ENCODE measurements at places on chromosomes 3 and 15.

DNA sequence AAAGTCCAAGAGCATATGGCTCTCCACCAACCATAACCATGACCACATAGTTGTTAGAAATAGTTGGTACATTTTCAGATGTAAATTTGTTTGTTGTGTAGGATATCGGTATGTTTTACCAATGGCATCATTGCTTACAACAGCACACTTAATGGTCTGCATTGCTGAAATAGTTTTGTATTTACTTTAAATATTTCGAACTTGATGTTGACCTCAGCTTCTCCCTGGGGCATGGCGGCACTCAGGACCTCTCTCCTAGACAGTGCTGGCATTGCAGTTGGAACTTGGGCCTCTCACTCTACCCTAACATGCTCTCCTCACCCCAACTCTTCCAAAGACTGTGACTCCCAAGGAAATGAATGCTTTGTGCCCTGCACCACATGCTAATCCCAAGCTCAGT, 5.0 kb downstream of the SLC22A13 start:
- DNase-seq: no peak

DNA sequence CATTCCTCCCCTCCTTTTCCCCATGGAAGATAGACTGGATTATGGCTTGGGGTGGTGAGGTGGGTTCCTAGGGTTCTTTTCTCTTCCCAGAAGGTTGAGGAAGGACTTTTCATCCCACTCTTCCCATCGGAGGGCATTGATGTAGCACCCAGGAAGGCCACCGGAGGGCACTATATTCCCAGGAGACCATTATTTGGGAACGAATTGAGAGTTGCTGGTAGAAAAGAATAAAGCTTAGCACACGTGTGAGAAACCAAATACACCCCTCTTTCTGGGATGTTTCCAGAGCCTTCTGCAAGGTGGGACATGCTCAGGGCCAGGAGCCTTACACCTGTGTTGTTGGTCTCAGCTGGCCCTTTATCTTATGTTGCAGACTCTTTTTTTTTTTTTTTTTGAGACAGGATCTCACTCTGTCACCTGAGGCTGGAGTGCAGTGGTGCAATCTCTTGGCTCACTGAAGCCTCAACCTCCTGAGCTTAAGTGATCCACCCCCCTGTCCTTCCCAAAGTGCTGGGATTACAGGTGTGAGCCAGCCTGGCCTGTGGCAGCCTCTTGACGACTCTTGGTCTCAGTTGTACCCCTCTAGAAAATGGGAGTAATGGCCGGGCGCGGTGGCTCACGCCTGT, 6.3 kb upstream of the CDC25A start:
- DNase-seq: peak; percentile 77

- DNase-seq: peak; percentile 19
Measured at GRCh38 chr3:161221806-161222600, 892 bp downstream of the NMD3 start.

DNA sequence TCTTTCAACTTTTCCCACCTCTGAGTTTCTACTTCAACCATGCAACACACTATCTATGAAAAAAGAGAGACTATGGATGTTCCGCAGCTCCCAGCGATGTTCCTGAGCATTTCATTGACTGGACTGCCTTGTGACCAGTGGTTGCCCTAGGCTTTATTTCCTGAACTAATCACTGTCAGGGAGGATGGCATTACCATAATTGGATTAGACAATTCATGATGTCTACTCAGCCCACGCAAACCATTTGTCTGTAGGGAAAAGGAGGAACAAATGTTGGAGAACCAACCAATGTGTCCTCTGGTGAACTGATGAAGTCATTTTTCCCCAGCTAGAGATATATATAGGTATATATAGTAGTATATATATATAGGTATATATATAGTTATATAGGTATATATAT, 229.3 kb upstream of the MCTP2 start:
- DNase-seq: no peak

DNA sequence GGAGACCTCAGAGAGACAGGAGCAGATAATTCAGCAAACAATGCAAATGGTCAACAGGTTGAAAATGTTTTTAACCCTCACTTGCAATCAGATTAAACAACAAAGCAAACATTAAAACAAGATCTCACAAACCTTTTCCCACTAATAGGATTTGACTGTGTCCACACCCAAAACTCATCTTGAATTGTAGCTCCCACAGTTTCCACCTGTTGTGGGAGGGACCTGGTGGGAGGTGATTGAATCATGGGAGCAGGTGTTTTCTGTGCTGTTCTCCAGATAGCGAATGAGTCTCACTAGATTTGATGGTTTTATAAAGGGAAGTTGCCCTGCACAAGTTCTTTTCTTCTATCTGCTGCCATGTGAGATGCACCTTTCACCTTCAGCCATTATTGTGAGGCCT, 1.3 kb upstream of the LYSMD4 start:
- DNase-seq: no peak

GRCh38 chr3:70096376-70097066, 97.0 kb downstream of the SAMMSON start:
- DNase-seq: no peak
